ENCODE measurements at places on chromosomes 7 and 10. TPM values are rescaled to one million over a fixed set of nuclear protein-coding genes. Genes with fewer than 3 reads are reported as not detected.

GRCh38 chr10:132959559-132959961 is 17.2 kb upstream of the CFAP46 start:
- no peak for DNase-seq

DNA sequence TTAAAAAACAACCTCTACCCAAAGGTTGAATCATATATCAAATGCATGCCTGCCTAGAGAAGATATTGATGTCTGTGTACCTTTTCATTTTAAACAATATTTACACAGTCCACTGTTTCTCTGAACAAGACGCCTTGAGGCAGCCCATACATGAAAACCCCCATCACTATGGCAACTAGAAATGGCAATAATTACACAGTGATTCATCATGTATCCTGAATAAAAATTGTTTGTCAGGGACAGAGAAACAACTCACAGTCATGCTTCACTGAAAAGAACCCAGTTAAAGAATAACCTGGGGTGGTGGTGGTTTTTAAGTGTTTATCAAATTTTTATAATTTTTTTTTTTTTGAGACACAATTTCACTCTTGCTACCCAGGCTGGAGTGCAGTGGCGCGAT is 19.7 kb downstream of the DNAJC12 start:
- no peak for DNase-seq

- DNase-seq, result no peak
Observed at GRCh38 chr7:135728136-135728669, at the start of gene SLC13A4. Gene SLC13A4 (minus strand): TSS chr7:135728186. CDS start chr7:135727496, 690 bp downstream.

- no peak for DNase-seq
Observed at GRCh38 chr7:29825775-29826529, 19.6 kb downstream of the WIPF3 start.

VSIR gene
- total RNA-seq, result 50.5 TPM

GRCh38 chr10:128470321-128470965 is 344.2 kb upstream of the MKI67 start:
- DNase-seq, result no peak

DNA sequence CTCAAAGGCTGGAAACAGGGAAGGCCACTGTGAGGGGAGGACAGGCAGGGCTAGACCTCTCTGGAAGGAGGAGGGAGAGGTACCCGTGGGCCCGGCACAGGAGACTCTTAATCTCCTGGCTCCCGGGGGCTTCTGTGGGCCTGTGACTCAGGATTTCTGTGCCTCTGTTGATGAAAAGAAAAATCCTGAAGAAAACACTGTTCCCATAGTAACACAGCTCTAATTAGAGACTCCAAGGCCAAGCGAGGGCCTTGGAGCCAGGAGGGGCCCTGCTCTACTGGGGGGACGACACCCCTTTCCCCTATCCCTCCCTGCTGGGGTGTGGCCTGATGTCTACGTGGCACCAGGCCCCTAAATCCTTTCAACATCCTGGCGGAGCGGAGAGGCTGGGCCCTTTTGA is 174.1 kb upstream of the TNRC18 start:
- DNase-seq, result no peak

DNA sequence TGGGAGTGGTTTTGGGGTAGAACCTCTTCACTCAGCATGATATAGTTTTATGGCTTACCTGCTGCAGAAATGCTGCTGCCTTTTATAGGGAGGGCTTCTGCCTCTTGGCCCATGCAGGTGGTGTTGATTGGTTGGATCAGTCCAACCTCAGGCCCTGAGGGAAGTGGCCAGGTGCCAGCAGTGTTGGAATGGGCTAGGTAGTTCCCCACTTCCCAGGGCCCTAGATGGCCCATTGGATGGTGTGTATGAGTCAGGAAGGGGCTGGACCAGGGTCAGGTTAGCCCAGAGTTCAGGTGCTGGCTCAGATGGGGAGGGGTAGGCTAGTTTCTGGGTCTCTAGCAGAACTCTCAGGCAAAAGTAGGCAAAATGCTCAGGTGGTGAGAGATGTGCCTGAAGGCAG is 455.5 kb downstream of the CCSER2 start:
- no peak for DNase-seq

- DNase-seq, result no peak
Observed at GRCh38 chr10:123715546-123715945, 49.4 kb downstream of the GPR26 start.

GRCh38 chr7:157471259-157472125 is 134.7 kb downstream of the DNAJB6 start:
- no peak for DNase-seq

DNA sequence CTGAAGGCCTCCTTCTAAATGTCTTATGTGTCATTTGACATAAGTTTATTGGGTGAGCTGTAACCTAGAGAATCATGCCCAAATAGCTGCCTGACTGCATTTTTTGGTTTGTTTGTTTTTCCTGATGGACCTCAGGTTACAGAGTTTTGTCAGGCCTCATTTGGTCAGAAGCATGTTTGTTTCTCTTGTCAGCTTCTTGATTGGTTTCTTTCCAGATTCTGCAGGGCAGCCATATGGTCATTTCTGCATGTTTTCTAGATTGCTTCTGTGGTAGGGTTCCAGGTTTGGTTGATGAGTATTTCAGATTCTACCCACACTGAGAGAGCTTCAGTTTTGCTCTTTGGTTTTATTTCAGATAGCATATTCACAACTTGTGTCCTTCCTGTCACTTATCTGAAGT is 28.0 kb downstream of the GLCCI1 start:
- no peak for DNase-seq

AKR1C2 gene
- total RNA-seq, result 65.4 TPM

KLLN gene
- 1.4 TPM for total RNA-seq

RBM33 gene
- 59.1 TPM for total RNA-seq

HSPA12A gene
- 7.2 TPM for total RNA-seq

SERPINE1 gene
- 3.1 TPM for total RNA-seq
